ENCODE measurements at places on chromosomes 1 and 21.

DNA sequence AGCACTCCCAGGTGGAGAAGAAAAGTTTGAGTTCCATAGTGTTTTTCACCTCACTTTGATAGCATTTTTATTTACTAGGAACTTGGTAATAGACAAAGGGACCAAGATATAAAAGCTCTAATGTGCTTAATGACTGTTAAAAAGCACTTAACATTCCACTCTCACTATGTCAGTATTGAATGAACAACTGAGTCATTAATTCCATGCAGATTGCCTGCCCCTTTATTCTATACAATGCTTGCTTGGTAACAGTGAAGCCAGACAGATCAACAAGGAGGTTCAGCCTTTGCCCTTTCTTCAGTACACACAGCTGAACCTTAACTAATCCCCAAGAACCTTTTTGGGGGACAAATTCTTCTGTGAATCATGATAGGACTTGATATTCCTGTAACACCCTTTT is 425.5 kb downstream of the NUF2 start:
- DNase-seq, result no peak

DNA sequence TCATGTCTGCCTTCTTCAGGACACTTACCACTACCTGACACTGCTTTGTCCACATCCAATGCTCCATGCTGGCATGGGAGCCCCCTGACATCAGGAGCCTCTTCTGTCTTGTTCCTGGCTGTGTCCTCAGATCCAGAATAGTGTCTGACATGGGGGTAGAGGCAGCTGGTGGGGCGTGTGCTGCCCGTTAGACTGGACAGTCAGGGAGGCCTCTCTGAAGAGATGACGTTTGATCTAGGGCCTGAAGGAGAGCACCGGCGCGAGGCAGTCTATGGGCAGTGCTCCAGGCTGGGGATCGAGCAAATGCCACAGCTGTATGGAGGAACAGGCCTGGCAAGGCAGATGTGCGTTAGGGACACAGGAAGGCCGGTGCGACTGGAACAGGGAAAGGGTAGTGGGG is 16.6 kb downstream of the SLC9A1 start:
- DNase-seq, result no peak

DNA sequence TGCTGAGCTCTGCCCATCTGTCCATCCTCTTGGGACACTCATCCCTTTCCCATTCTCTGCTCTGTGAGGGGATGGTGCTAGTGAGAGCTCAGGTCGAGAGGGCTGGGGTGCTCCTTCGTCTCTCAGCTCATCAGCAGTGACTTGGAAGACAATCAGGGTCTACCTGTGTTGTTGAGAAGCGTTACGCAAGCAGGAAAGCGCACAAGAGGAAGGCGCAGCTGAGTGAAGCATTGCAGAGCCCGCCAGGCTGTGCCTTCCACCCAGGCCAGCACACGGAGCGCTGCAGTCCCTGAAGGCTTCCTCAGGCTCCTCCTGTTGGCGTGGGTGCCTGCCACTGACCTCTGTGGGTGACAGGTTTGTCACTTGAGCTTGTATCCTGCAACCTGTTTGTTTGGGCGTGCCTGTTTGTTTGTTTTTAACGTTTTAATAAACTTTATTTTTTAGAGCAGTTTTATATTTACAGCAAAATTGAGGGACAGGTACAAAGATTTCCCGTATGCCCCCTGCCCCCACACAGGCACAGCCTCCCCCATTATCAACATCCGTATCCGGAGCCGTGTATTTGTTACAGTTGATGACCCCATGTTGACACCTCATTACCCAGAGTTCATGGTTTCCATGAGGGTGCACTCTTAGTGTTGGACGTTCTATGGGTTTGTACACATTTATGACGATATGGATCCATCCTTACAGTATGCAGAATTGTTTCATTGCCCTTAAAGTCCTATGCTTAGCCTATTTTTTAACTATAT is 36.7 kb downstream of the ADARB1 start:
- DNase-seq, result no peak

- no peak for DNase-seq
These were observed 122.7 kb downstream of the TGFBR3 start for GRCh38 chr1:91763252-91763651.

- DNase-seq, result no peak
These were observed 99.4 kb downstream of the GIPC2 start for GRCh38 chr1:78145105-78145580.

- DNase-seq, result no peak
These were observed 5.3 kb downstream of the GPR37L1 start for GRCh38 chr1:202127836-202128622.

DNA sequence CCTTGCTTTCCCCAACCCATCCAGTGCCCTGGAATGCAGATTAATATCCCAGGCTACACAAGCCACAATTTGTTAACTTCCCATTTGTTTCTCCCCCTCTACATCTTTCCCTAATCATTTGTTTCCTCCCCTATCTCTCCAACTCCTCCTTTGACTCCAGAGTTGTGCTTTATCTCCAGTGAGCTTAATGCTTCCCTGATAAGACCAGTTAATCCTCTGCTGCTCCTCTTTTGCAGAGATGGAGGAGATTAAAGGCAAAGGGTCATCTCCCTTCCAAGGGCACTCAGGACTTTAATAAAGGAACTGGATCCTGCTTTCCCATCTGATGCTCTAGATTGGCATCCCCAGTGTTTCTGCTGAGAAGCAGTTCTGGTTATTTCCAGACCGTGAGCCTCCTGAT is 7.1 kb downstream of the FAM78B start:
- DNase-seq, result no peak

- DNase-seq, result no peak
These were observed 422.6 kb downstream of the NUF2 start for GRCh38 chr1:163744301-163744887.

- no peak for DNase-seq
These were observed 44.0 kb upstream of the FMO2 start for GRCh38 chr1:171140956-171141687.

- no peak for DNase-seq
These were observed 673.7 kb upstream of the BRINP3 start for GRCh38 chr1:191151321-191151807.

DNA sequence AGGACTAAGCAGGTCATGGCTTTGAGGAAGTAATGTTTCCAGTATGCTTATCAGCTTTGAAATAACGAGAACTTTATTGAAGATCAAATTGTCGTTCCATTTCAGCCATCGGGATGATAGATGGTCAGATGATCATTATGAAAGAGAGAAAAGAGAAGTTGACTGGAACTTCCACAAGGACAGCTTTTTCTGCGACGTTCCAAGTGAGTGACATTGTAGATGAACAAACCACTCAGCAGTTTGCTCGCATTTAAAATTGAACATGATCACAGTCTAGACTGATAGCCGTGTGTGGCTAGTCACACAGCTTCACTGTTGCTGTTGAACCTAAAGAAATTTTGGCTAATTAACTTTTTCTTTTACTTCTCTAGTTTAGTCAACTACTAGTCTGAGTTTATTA is 151.1 kb downstream of the TLR5 start:
- DNase-seq, result no peak

DNA sequence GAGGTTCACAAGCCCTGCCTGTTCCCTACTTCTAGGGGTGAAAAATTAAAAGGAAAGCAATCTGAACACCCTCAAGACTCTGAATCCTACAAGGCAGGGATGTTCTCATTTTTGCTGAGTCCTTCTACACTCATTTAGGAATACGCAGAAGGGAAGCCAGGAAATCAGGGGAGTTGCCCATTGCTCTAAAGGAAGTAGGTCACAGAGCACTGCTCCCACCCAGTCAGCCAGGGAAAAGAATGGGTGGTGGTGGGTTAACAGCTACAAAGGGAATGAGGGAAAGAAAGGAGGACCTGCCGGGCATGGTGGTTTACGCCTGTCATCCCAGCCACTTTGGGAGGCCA is 2.4 kb upstream of the CTTNBP2NL start:
- DNase-seq, result no peak

DNA sequence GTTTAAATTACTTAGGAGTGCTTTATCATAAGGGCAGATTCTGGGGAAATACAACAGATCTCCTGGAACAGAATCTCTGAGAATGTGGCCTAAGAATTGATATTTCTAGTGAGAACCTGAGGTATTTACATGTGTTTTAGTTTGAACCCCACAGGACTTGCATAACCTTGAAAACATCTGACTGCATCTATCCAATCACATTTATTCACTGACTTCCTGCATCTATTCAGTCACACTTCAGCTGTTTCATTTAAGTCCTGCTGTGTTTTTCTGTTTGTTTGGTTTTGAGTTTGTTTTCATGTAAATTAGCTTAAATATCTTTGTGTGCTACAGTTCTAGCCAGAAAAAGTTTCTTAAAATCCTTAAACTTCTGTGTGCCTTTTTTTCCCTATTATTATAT is 1260.7 kb downstream of the PLA2G4A start:
- no peak for DNase-seq

- DNase-seq, result no peak
These were observed 15.2 kb upstream of the LGALS8 start for GRCh38 chr1:236508593-236509027.

- no peak for DNase-seq
These were observed 34.3 kb downstream of the PCNX2 start for GRCh38 chr1:233261206-233261605.

DNA sequence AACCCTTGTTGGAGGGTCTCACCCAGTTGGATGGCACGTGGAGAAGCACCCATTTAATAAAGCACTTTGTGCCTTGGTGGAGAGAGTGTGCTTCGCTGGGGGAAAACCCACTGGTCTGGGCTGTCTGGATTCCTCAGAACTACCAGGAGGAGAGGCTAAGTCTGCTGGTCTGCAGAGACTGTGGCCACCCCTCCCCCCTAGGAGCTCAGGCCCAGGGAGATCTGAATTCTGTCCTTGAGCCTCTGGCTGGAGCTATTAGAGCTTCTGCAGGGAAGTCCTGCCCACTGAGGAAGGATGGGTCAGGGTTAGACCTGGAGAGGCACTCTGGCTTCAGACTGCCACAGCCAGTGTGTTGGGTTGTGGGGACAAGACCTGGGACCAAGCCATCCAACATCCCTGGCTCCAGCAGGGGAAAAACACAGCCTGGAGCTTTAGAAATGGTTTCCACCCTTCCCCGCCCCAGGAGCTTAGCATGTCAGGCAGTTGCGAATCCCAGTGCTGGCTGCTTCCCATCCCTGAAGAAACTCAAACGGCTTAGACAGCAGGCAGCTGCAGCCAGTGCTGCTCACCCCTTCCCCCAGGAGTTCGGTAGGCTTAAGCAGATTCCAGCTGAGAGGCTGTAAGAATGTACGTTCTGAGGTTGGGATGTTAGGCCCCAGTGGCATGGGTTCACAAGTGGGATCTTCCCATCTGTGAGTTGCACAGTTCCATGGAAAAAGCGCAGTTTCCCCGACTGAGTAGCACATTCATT is 288.3 kb downstream of the TGFB2 start:
- DNase-seq, result no peak

GRCh38 chr1:8477166-8477982 is 159.5 kb downstream of the SLC45A1 start:
- DNase-seq, result no peak

- no peak for DNase-seq
These were observed 9.4 kb downstream of the C1orf162 start for GRCh38 chr1:111483166-111483565.

DNA sequence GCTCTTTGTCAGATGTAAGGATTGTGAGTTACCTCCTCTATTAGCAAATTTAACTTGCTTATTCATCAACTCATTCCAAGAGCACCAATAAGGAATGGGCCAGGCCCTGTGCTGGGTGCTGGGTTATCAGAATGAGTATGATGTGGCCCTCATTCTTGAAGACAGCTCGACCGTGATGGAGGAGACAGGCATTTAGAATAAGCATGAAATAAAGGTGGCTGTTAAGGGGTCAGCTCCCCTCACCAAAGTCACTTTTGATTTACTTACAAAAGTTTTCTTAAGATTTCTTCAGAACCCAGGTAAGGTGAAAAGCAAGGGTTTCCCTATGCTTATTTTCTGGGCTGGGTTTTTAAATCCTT is 15.3 kb upstream of the PADI1 start:
- DNase-seq, result no peak

- no peak for DNase-seq
These were observed 43.1 kb upstream of the BCL10 start for GRCh38 chr1:85319491-85319890.

DNA sequence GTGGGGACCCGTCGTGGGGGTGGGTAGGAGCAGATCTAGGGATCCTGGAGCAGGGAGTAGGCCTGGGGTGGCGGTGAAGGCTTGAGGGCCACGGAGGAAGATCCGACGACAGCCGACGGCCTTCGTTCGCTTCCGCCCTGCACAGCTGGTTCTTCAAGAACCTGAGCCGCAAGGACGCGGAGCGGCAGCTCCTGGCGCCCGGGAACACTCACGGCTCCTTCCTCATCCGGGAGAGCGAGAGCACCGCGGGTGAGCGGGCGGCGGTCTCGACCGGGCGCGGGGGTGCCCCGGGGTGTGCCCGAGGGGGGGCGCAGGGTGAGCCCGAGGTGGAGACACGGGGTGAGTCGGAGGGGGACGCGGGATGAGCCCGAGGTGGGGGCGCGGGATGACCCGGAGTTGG is 16.5 kb upstream of the HDAC1 start:
- DNase-seq, result no peak

DNA sequence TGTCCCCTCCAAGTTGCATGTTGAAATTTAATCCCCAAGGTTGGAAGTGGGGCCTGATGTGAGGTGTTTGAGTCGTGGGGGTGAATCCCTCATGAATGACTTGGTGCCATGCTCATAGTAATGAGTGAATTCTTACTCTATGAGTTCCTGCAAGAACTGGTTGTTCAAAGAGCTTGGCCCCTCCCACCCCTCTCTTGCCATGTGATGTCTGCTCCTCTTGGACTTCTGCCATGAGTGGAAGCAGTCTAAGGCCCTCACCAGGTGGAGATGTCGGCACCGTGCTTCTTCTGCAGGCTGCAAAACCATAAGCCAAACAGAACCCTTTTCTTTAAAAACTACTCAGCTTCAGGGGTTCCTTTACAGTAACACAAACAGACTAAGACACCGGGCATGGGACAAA is 14.3 kb downstream of the G0S2 start:
- no peak for DNase-seq

DNA sequence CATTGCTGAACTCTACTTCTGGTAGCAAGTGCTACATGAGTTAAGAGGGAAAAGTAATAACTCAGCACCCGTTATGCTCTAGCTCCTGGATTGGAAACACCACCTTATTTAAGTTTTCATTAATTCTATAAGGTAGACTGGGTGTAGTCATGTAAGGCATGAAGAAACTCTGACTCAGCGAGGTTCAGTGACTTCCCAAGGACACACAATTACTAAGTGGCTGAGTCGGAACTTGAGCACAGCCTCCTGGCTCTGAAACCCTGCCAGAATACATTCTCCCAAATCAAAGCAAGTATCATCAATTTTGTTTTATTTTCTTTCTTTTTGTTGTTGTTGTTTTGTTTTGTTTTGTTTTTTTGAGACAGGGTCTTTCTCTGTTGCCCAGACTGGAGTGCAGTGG is 29.1 kb upstream of the SCCPDH start:
- DNase-seq, result no peak

GRCh38 chr1:153399401-153400055 is 8.7 kb upstream of the S100A8 start:
- no peak for DNase-seq
